ENCODE measurements at places on chromosomes 5 and 9.

DNA sequence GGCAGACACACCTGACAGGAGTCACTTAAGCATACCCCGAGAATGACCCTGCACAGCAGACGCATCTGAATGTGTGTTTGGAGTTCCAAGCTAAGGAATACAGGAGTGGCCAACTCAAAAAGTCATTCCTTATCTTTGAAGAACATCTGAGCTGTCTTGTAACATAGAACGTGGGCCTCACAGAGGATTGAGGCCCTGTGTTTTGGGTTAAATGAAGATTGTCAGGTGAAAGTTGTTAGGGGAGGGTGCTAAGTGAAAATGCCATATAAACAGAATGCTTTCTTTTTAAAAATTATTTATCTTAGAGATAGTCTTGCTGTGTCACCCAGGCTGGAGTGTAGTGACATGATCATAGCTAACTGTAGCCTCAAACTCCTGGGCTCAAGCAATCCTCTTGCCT is 100.9 kb downstream of the PIK3R1 start:
- no peak for DNase-seq

DNA sequence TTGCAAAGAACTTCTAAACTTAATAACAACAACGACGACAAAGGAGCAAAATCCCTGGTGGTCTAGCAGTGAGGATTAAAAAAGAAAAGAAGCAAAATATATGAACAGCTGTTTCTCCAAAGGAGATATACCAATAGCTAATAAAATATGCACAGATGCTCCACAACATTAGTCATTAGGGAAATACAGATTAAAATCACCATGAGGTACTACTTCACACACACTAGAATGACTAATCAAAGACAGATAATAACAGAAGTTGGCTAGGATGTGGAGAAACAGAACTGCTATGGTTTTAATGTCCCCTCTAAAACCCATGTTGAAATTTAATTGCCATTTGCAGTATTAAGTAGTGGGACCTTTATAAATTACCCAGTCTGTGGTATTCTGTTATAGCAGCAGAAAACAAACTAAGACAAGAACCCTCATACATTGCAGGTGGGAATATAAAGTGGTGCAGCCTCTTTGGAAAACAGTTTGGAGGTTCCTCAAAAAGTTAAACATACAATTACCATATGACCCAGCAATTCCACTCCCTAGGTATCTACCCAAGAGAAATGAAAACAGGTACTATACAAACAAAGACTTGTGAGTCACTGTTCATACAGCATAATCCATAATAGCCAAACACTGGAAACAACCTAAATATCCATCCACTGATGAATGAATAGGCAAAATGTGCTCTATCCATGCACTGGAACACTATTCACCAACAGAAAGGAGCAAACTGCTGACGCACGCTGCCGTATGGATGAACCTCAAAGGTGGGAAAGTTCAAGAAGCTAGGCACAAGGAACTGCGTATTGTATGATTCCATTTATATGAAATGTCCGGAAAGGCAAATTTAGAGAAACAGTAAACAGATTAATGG is 11.4 kb upstream of the DUSP1 start:
- DNase-seq, result no peak

- no peak for DNase-seq
Measured at GRCh38 chr9:111294691-111295451, 35.2 kb downstream of the OR2K2 start.

DNA sequence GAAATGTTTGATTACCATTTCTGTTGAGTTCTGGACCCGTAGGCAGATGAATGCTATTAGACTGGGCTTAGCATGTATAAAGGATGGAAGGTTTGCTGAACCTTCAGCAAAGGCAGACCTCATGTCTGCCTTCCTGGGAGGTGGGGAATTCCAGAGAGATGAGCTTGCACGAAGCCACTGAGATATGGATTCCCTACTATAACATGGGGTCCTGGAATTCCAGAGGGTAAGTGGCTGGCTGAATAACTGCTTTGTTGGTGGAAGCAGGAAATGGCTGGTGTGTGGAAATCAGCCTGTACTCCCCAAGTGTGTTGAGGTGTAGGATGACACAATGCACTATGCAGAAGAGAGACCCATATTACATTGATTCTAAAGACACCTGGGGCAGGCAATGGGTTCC is 526.4 kb downstream of the CTNND2 start:
- DNase-seq, result no peak

DNA sequence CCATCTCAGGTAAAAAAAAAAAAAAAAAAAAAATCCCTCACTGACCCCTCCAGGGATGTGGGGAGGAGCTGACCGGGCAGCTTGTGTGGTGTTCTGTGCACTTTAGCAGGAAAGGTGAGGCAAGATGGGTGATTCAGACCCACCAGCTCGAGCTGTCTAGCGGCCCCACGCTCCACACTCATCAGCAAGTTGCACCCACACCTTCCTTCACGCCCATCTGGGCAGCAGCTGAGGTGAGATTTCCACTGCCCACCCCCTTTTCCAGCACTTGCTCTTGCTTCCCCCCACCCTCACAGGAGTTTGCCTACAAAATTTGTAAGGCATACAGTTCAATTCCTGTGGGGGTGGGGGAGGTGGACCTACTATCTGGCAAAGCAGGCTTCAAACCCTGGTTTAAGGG is 58.7 kb upstream of the ZNF354B start:
- no peak for DNase-seq

All from stimulated activated CD8-positive, alpha-beta memory T cell treated with anti-CD3 and anti-CD28 coated beads, Interleukin-4, amount 100 ng/mL, for 24 hours (primary cell).